ENCODE measurements at places on chromosomes 1 and 21. TPM values are rescaled to one million over a fixed set of nuclear protein-coding genes. Genes with fewer than 3 reads are reported as not detected.
A peak's percentile ranks its signal among the peaks of the same experiment; 100 is the strongest.

GRCh38 chr1:183304440-183305107 lies 113.6 kb downstream of the NMNAT2 start:
- DNase-seq: no peak

DNA sequence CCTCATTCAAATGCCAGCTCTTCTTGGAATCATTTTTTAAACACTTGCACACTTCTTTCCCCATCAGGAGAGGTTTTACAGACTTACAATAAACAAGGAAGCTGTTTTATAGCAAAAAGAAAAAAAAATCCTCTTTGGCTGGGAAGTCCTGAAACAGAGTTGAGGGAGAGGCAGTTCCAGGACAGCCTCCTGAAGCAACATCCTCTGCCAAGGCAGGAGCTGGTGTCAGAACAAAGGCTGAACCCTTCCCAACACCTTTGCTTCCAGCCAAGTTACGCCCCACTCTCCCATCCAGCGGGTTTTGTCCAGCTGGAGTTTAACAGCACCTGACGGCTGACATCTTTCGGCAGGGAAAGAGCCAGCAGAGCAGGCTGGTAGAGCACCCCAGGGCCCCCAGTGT lies 287.8 kb downstream of the RRAGC start:
- no peak for DNase-seq

SPRR1A gene
- total RNA-seq: not detected

DNA sequence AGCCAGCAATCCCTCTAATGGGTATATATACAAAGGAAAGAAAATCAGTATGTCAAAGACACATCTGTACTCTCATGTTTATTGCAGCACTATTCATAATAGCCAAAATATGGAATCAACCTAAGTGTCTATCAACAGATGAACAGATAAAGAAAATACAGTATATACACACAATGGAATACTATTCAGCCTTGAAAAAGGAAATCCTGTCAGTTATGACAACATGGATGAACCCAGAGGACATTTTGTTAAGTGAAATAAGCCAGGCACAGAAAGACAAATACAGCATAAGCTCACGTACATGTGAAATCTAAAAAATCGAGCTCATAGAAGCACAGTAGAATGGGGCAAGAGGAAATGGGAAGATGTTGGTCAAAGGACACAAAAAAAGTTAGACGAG lies 69.1 kb downstream of the WARS2 start:
- DNase-seq: no peak

DNA sequence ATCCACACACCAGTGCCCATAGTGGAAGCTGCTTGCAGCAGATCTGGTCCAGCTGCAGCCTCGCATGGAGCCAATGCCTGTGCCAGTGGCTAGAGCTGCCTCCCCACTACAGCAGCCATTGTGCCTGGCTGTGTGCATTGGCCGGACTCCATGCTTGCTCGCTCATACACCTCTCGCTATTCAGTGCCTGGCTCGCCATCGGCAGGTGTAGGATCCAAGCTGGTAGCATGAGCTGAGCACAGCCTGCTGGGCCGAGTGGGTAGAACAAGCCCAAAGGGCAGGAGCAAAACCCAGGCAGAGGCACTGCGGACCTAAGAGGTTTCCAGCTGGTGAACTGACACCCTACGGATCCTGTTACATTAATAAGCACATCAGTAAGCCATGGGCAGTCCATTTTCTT lies 1184.1 kb downstream of the AMY1C start:
- DNase-seq: no peak

DNA sequence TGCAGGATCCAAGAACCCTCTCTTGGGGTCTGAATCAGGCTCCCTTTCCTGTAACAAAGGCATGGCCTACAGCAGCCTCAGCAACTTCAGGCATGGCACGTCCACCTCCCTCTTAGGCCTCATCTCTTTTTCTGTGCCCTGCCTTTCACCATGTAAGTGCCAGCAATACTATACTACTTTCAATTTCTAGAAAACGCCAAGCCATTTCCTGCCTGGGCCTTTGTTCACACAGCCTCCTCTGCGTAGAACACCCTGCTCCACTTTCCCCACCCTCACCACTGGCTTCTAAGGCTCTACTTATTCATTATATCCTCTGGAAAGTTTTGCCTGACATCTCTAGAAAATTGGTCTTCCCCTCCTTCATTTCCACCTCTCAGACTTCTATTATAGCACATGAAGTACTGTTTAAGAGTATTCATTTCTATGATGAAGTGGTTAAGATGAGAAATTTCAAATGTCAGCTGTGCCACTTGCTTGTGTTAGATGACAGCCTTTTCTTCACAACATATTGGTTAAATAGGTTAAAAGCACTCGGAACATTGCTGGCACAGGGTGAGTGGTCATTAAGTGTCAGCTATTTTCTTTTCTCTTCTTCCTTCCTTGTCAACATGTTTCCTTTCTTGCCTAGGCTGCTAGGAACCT lies 41.6 kb upstream of the VWA5B1 start:
- peak; percentile 27 for DNase-seq

RNU1-2 gene
- total RNA-seq: 1,691 TPM

HAO2 gene
- not detected for total RNA-seq

SPATC1L gene
- total RNA-seq: 4.4 TPM

DNA sequence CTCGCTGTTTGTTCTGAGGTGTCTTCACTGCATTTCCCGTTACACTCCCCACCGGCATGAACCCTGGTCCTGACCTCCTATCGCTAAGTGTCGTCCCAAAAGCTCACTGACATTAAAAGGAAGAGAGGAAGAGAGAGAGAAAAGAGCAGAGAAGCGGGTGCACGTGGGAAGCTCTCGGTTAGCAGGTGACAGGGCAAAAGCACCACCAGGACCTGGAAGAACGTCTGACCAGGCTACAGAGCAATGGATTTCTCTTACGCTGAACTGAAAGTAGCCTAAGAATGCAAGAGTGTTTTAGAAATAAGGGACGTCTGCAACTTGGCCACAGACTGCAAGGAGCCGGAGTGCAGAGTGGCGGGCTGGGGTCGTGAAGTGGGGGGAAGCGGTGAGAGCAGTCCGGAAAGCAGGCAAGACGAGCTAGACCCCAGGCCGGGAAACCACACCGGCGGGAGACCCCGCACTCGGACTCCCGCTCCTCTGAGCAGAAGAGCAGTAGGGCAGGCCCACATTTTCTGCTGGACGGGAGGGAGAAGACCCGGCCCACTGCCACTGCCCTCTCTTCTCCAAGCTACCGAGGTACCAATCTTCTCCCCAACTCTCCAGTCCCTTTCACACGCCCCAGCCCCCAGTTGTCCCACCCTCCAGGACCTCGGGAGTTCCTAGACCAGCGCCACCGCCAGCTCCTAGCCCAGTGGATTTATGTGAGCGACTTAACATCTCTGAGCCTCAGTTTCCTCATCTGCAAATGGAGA lies 8.3 kb upstream of the MPZL1 start:
- peak; percentile 24 for DNase-seq

MIA3 gene
- total RNA-seq: 48.3 TPM

DNA sequence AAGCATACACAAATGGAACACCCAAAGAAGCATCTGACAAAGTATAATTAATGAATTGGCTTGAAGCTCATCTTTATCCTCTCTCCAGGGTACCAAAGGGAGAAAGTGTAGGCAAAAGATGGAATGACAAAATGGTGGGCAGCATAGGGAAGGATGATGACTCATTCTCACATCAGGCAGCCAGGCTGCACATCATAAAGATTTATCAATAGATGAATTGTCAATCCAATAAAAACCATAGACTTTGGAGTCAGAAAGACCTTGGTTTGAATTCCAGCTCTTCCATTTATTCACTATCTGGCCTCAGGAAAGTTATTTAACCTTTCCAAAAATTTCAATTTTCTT lies 138.5 kb downstream of the TNR start:
- no peak for DNase-seq

GRCh38 chr1:8790987-8791386 lies 26.5 kb downstream of the RERE start:
- no peak for DNase-seq

DNA sequence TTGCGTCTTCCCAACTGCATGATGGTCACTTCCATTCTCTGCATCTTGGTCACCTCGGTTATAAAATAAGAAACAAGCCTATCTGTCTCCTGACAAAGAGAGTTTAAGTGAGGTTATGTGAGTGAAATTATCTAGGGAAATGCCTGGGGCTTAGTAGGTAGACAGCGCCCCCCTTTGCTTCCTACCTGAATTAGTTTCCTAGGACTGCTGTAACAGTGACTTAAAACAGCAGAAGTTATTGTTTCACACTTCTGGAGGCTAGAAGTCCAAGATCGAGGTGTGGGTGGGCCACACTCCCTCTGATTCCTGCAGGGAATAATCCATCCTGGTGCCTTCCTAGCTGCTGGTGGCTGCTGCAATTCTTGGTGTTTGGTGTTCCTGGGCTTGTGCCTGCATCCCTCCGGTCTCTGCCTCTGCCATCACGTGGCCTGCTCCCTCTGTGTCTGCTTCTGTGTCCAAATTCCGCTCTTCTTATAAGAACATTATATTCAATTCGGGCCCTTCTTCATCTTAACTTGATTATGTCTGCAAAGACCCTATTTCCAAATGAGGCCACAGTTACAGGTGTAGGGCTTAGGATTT lies 92.6 kb downstream of the IGSF21 start:
- DNase-seq: no peak

GRCh38 chr1:184437291-184437690 lies 50.5 kb downstream of the C1orf21 start:
- no peak for DNase-seq

CCDC190 gene
- total RNA-seq: not detected

GRCh38 chr1:59706303-59706599 lies 108.5 kb upstream of the HOOK1 start:
- no peak for DNase-seq

KPNA6 gene
- total RNA-seq: 64.3 TPM

GRCh38 chr1:5599541-5599940 lies 392.7 kb downstream of the NPHP4 start:
- DNase-seq: no peak

GRCh38 chr21:15966651-15967050 lies 236.9 kb downstream of the USP25 start:
- no peak for DNase-seq

GRCh38 chr1:93186667-93187066 lies 6.1 kb downstream of the CCDC18 start:
- no peak for DNase-seq

GRCh38 chr1:65165269-65165993 lies 17.4 kb downstream of the AK4 start:
- no peak for DNase-seq

BSND gene
- total RNA-seq: 0.13 TPM

- no peak for DNase-seq
Measured at GRCh38 chr1:232463225-232463624, 166.7 kb downstream of the SIPA1L2 start.
